Airway epithelial cell (primary cell): ENCODE measurements at places on chromosomes 2 and 18. TPM values are rescaled to one million over a fixed set of nuclear protein-coding genes. Genes with fewer than 3 reads are reported as not detected.

The DNER gene
- 3.1 and 5.1 TPM in 2 replicates for total RNA-seq

The GAL3ST2 gene
- not detected in 2 replicates for total RNA-seq

The ARHGAP28 gene
- 1.4 and 2.4 TPM in 2 replicates for total RNA-seq

The ANKRD29 gene
- 4.0 and 13.9 TPM in 2 replicates for total RNA-seq

The BOLL gene
- total RNA-seq: not detected in 2 replicates
